ENCODE measurements at places on chromosomes 5 and 9. TPM values are rescaled to one million over a fixed set of nuclear protein-coding genes. Genes with fewer than 3 reads are reported as not detected.

- no peak for DNase-seq
Observed at GRCh38 chr5:146836226-146836842, 42.2 kb downstream of the PPP2R2B start.

Gene FBP2
- not detected for total RNA-seq

- no peak for DNase-seq
Observed at GRCh38 chr5:126370796-126371718, 52.2 kb upstream of the GRAMD2B start.

Gene NOP16
- 79.6 TPM for total RNA-seq

All from activated T-helper 2 cell treated with anti-CD3 and anti-CD28 coated beads, Interferon-gamma antibody, Interleukin-2, Interleukin-4, amounts not matched to agents 10 μg/mL and 5 μg/mL and 100 μg/mL, durations not matched to agents 14 hours and 24 hours and 36 hours (primary cell).